Esophagus muscularis mucosa (tissue), 4 donors: ENCODE measurements at places on chromosomes 12 and 14.

- no peak for DNase-seq
These were observed 80.1 kb upstream of the IFNG-AS1 start for GRCh38 chr12:67909091-67909531.

DNA sequence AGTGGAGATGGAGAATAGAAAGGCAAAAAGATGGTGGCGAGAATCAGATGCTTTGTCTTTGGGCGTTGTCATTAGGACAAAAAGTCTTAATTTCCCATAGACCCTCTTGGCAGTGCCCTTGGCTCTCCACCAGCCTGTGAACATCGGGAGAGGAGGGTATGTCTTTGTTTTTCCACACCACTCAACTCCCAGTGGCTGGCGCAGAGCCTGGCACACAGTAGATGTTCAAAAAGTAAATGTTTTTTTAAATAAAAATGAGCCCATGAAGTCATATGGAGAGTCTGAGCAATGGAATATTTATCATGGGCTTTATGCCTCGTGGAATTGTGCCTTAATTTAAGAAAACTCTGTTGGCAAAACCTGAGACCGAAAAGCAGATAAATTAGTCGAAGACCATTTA lies 90.4 kb downstream of the SRGAP1 start:
- no peak for DNase-seq

GRCh38 chr14:61479746-61480502 lies 158.5 kb downstream of the PRKCH start:
- no peak for DNase-seq

DNA sequence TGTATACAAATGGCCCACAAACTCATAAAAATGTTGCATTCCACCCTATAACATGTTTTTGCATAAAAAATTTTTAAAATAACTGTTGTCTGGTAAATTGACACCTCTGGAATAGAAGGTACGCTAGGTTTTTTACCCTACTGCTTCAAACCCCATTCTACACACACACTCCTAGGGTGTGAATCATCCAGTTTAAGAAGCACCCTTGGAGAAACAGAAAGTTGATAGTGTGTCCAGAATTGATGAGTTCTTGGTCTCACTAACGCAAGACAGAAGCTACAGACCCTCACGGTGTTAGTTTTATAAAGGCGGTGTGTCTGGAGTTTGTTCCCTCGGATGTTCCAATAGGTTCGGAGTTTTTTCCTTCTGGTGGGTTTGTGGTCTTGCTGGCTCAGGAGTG lies 158.5 kb downstream of the KLRB1 start:
- DNase-seq = no peak

- DNase-seq = no peak
These were observed 6.4 kb downstream of the TTC6 start for GRCh38 chr14:37601865-37602264.

DNA sequence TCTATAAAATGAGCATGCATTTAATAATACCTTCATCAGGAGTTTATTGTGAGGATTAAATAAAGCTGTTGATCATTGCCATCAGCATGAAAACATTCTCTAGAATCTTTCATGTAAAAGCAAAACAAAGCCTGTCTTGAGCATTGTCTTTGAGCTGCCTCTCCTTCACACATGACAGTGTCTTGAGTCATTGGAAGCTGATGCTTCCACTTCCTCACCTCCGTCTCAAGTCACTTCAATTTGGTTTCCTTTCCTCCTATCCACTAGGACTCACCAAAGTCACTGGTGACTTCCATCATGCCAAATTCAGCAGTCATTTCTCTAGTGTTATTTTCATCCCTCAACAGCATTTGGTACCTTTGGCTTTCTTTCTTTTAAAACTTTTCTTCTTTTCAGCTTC lies 31.6 kb upstream of the MYBPC1 start:
- no peak for DNase-seq

- no peak for DNase-seq
These were observed 2.6 kb downstream of the TSPAN8 start for GRCh38 chr12:71155225-71155624.

DNA sequence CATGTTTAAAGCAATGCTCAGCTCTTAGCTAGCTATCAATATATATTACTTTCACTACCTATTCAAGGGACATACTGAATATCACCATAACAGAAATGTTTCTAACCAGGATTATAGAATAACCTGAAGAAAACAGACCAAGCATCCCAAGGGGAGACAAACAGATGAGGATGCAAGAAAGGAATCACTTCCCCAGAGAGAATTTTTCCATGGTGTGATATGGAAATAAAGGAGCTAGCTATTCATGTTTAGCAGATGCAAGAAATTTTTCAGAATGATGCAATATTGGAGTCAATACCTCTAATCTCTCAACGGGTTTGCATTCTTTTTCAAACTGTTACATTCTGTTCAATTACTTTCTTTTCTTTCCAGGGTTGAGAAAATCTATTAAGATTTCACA lies 538.9 kb upstream of the FLRT2 start:
- no peak for DNase-seq

DNA sequence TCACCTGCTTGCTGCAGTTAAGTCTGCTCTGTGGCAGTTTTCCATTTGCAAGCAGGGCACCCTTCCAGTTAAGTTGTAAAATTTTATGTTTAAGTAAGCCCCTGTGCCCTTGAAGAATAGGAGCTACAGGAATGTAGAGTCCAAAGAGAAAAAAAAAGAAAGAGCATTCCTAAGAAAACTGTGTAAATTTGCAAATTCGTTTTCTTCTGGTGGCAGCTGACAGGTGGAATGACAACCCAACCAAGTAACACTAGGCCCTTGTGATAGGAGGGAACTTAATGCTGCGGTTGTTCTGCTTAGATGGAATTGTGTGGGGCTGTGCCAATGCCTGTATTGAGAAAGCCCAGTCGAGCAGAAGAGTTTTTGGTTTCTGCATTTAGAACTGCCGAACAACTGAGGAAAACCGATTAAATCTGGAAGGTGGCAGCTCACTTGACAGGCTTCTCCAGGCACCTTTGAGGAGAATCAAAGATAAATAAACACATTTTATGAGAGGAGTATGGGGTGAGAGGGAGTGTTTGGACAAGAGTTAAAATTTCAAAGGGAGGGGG lies 280.0 kb downstream of the RAD51B start:
- no peak for DNase-seq

GRCh38 chr14:53606203-53606602 lies 350.4 kb downstream of the BMP4 start:
- DNase-seq = no peak

DNA sequence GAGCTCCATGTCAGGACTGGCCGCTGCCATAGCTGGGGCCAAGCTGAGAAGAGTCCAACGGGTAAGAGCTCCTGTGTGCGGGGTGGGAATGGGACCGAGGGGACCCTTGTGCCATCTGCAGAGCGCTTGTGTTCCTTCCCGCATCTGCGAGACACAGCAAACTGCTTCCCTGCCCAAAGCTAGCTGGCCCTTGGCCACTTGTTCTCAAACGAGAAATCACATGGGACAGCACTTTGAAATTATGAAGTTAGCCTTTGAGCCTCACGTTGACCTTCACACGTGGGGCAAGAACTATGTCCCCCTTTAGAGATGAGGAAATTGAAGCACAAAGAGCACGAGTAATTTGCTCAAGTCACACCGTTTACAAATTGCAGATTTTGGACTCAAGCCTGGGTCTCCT lies 30.8 kb downstream of the DEGS2 start:
- no peak for DNase-seq

- DNase-seq = no peak
These were observed 197.0 kb downstream of the ACSS3 start for GRCh38 chr12:81274637-81275529.

- no peak for DNase-seq
These were observed 232.0 kb upstream of the TMTC1 start for GRCh38 chr12:30015631-30016337.

DNA sequence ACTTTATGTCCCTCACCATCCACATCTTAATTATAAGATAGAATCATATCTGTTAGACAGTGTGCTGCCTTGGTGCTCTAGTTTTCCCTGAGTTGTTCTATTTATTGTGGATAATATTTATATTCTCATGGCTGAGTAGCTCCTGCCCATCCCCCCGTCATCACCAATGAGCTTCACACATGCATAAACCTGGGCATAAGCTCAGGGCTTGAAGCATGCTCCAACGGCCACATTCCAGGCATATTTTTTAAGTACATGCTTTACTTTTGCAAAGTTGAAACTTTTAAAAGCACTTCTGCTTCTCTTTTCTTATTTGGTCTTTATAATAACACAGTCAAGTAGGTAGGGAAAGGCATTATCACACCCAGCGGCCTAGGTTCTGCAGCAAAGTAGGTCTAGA lies 3.4 kb upstream of the FBXO34 start:
- DNase-seq = no peak

GRCh38 chr12:46332260-46332659 lies 40.3 kb downstream of the SLC38A2 start:
- DNase-seq = no peak

- no peak for DNase-seq
These were observed 8.5 kb upstream of the SVOP start for GRCh38 chr12:109029411-109029810.

DNA sequence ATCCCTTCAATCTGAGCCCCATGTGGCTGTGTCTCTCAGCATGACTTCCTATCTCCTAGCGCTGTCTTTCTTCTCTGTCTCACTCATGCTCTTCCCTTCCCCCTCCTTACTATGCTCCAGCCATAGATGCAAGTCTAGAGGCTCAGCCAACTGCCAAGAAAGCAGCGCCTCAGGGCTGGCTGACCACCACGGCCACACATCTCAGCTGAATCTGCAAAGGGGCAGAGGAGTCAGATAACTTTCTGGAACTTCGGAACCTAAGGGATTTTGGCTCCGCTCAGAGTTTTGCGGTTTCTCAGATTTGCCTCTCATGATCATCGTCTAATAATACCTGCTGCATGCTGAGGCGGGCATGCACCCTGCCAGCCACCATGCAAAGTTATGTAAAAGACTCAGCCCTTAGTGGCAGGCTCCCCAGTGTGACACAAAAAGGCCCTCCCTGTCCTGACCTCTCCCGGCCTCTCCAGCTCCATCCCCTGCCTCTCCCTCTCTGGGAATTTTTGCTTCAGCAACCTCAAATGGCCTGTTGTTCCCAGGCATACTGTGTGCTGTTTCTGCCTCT lies 5.0 kb upstream of the FGF6 start:
- peak; percentile 83 for DNase-seq

DNA sequence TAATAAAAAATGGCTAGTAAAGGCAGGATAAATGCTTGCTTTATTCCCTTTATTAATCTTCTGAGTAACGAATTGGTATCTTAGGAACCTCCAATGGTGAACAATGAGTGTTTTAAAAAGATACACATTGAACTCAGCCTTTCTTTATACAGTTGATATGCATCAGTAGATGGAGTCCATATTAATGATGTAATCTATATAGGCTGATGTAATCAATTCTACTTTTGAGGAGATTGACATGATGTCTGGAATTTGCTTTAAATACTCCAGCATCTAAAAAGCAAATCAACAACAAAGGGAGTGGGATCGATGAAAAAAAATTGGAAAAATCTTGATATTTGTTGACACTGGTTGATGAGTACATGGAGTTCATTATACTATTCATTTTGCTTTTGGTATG lies 106.2 kb downstream of the ANO4 start:
- DNase-seq = no peak

- DNase-seq = no peak
These were observed 111.1 kb downstream of the VEZT start for GRCh38 chr12:95328708-95329107.

DNA sequence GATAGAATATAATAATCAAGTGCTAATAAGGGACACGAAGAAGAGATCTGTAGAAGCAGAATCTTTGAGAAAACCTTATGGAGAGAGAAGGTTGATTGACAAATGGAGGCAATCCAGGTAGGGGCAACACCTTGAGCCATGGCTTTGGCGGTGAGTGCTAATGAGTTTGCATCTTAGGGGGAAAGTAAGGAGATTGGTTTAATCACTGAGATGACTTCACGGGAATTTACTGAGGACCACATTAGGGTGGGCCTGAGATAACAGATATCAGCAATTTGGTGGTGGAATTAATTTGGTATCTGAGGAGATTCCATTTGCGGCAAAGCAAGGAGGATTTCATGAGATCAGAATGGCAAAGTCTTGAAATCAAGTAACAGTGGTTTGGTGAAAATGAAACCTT lies 1.8 kb upstream of the LARP4 start:
- DNase-seq = no peak

- no peak for DNase-seq
These were observed 294.8 kb upstream of the G2E3 start for GRCh38 chr14:30264161-30264560.

GRCh38 chr12:57456737-57457490 lies 1.8 kb downstream of the INHBE start:
- no peak for DNase-seq

DNA sequence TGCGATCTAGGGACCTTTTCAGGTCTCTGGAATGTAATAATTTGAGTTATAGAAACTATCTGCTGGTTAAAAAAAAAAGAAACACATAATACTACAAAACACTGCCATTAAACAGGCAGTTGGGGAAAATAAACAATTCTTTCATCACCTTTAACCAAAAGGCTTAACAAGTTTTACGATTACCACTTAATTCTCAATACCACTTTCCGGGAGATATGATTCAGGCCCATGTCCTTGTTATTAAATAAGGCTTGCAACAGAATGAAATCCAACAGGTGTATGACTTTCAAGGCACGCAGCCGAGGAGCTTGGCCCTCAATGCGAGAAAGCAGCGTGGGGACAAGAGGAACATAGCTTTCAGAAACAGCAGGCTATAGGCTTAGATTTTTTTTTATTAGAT lies 5.6 kb upstream of the GLRX5 start:
- no peak for DNase-seq

GRCh38 chr12:125228519-125229260 lies 163.5 kb downstream of the AACS start:
- no peak for DNase-seq

- DNase-seq = no peak
These were observed 24.6 kb downstream of the SRRM4 start for GRCh38 chr12:119005913-119006312.

- DNase-seq = no peak
These were observed 3.5 kb downstream of the RSRC2 start for GRCh38 chr12:122523280-122523679.

- DNase-seq = no peak
These were observed 238.8 kb downstream of the DACT1 start for GRCh38 chr14:58876608-58877007.

DNA sequence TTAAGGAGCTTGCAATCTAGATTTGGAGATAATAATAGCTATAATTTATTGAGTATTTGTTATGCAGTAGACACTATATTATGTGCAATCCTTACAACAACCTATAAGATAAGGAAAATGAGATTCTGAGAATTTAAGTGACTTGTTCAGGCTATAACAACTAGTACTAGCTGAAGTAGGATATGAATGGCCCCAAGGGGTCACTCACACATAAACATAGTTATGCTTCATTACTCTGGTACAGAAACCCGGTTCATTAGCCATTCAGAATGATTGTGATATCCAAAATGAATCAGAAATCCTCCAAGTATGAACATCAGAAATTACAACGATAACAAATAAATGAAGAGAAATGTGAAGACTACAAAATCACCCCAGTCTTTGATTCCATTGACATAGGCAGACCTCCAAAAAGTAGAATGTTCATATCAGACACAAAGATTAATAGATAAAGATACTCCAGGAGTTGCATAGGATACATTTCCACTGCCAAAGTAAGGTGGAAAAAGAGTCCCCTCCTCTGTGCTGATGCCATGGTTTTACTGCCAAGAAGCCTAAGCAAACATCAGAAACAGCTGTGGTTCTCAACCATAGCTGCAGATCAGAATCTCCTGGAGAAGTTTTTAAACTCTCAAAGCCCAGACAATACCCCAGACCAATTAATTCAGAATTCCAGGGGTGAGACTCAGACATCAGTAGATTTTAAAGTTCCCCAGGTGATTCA lies 8.6 kb upstream of the NID2 start:
- DNase-seq = peak; percentile 34
